T follicular helper cell (primary cell): ENCODE measurements at places on chromosomes 4 and X.

DNA sequence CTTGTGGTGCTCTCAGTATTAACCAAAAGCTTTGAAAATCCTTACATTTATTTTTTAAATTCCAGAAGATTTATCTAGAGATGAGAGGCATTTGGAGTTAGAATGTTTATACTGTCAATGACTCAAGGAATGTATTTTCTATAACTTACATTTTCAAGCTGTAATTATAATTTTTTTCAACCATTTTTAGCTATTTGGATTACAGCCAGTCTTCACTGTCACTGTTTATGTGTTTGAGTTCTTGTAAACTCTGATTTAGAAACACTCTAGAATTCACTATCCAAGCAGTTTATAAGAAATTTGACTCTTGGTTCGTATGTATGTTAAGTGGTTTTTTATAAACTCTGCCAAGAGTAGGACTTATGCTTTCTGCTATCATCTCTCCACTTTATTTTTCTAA lies 36.7 kb upstream of the GUCY1A1 start:
- DNase-seq, result no peak

GRCh38 chr4:79662651-79663050 lies 254.6 kb upstream of the GK2 start:
- DNase-seq, result no peak

- DNase-seq, result no peak
Observed at GRCh38 chrX:54950730-54951375, 30.2 kb downstream of the TRO start.

- DNase-seq, result peak; percentile 10
Observed at GRCh38 chrX:56729152-56729850, at the start of gene NBDY. TSS of gene NBDY (plus strand) at chrX:56729243. CDS start at chrX:56729354, 111 bp downstream.

- DNase-seq, result no peak
Observed at GRCh38 chrX:51862920-51863319, 30.5 kb upstream of the MAGED1 start.

DNA sequence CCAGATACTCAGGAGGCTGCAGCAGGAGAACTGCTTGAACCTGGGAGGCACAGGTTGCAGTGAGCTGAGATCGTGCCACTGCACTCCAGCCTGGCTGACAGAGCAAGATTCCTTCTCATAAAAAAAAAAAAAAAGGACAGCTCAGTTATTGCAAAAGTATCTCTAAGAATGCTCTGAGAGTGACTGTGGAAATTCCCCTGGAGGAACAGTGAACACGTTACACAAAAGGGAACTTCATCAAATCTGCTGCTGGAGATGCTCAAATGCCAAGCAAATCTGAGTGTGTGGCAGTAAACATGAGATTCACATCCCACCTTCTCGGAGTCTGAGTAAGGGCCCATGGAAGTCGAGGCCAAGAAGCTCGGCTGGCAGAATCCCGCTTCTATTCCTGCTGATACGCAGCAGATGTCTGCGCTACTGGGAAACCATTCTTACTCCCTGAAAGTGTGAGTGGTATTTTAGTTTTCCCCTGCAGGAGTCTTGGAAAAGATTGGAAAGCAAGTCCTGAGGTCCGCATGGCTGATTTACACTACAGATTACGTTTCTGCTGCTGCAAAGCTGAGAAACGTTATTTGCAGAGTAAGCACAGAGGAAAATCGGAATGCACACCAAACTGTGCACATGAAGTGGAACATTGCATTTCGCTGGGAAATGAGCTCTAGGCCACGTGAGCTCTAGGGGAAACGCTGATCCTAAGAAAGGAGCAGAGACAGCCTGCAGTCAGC lies 162.9 kb downstream of the NSUN7 start:
- no peak for DNase-seq

DNA sequence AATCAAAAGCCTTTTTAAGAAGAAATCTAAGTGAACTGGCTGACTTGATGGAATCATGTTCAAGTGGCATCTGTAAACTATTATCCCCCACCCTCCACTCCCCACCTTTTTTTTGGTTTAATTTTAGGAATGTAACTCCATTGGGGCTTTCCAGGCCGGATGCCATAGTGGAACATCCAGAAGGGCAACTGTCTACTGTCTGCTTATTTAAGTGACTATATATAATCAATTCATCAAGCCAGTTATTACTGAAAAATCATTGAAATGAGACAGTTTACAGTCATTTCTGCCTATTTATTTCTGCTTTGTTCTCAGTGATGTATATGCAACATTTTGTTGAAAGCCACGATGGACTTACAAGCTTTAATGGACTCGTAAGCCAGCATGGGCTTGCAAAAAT lies 162.3 kb downstream of the STIM2 start:
- DNase-seq, result no peak

GRCh38 chrX:26083093-26083492 lies 55.0 kb upstream of the MAGEB18 start:
- DNase-seq, result no peak

DNA sequence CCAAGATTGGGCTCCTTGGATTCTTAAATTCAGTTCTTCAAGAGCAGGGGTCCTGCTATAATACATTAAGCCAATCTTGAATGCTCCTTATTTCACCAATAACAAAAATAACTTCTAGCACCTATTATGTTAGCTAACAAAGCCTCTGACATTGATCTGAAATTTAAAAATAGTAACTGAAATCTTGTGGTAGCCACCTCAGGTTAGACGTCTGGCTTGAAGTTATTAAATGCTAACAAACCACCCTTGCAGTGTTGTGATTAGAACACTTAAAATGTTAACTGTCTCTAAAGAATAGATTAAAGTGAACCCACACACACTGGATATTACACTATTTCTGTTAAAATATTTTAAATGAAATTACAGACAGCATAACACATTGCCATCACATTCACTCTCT lies 49.8 kb upstream of the LGI2 start:
- no peak for DNase-seq

- no peak for DNase-seq
Observed at GRCh38 chr4:82758701-82759685, 39.6 kb downstream of the SCD5 start.

DNA sequence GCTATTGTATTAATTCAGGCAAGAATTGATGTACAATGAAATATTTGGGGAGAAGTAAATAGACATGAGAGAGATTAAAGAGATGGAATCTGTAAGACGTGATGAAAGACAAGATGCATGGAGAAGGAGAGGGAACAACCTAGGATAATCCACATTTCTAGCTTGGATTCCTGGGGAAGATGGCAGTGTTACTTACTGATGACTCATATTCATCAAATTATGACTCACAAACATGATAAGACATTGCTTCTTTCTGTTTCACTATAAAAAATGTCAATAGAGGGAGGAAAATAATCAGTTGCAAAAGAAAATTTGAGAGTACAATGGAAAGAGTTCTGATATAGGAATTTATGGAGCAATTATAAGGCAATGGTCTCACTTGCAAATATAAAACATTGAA lies 104.1 kb upstream of the BMP3 start:
- DNase-seq, result no peak

DNA sequence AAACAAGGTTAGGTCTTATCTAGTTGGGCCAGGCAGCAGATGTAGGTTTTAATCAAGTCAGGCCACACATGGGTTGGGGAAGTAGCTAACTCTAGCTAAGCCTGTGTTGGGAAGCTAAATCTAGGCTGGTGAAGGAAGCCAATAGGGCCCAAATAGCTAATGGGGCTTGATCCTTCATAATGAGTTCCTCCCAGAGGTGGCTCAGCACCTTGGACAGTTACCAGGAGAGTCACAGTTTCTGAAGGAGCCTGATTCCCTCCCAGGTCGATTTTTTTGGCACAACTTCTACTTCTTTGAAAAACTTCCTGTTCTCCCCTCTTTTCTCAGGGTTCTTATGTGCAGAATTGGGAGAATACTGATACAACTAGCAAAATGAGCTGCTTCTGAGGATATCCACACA lies 242.5 kb upstream of the PRPS2 start:
- DNase-seq, result no peak

- no peak for DNase-seq
Observed at GRCh38 chr4:175635546-175635945, 176.5 kb downstream of the GPM6A start.

DNA sequence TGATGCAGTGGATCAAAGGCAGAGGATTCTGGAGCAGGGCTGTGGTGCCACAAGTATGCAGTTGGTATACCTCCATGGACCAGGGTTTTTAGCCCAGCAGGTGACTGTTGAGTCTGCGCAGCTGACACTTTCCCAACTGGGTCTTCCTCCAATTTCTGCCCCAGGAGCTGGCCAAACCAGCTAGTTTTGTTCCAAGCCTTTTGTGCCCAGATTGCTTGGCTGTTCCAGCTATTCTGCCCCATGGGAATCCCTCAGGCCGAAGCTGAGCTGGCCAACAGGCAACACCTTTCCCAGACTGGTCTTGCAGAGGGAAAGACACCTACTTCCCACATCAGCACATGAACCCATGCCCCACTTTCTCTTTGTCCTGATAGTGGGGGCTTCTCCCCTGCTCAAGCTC lies 22.8 kb upstream of the ANKRD17 start:
- DNase-seq, result no peak

- no peak for DNase-seq
Observed at GRCh38 chr4:77433418-77433733, 172.2 kb upstream of the CXCL13 start.

DNA sequence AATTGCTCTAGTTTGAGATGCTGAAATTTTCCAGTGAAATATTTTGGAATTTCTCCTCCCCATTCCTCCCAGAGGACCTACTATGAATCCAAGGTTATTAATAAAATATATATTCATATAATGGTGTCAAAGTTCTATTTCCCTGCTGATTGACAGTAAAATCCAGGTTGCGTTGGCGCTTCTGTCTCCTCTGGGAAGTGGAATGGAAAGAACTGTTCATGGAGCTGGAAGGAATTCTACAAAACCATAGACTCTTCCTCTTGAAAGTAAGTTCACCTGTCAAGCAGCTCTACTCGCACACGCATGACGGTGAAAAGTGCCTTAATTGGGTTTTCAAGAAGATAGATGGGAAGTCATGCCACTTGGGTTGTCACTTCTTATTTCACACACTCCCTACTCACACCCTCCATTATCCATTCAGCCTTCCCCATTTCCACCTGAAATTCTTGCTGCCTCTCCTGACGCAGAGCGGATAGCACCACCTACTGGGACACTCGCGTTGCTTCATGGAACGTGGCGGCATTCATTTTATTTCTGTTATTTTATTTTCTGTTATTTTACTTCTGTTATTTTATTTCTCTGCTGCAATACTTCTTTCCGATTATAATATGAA lies 351.6 kb downstream of the NLGN4X start:
- DNase-seq, result no peak
